ENCODE measurements at places on chromosomes 12 and 14. TPM values are rescaled to one million over a fixed set of nuclear protein-coding genes. Genes with fewer than 3 reads are reported as not detected.

LRRK2 gene
- total RNA-seq: 29.9 TPM

CNIH1 gene
- total RNA-seq: 147 TPM

KRT83 gene
- total RNA-seq: not detected

CYP27B1 gene
- total RNA-seq: 0.28 TPM

RBM23 gene
- 5,076 TPM for total RNA-seq

APPL2 gene
- 23.2 TPM for total RNA-seq

FOXM1 gene
- not detected for total RNA-seq

BIN2 gene
- total RNA-seq: 2.6 TPM

KRT79 gene
- total RNA-seq: not detected

ZNF140 gene
- total RNA-seq: 18.8 TPM

OTX2 gene
- not detected for total RNA-seq

LTBR gene
- 200 TPM for total RNA-seq

- no peaks in the 10 kb centered on the region for H3K36me3 ChIP-seq
- no peaks in the 10 kb centered on the region for H3K4me1 ChIP-seq
- no peaks in the 10 kb centered on the region for H3K27me3 ChIP-seq
- DNase-seq: no peak
- no peak overlapping the region for H3K27ac ChIP-seq
These were observed 58.3 kb downstream of the VCPKMT start for GRCh38 chr14:50058113-50058512.

DNA sequence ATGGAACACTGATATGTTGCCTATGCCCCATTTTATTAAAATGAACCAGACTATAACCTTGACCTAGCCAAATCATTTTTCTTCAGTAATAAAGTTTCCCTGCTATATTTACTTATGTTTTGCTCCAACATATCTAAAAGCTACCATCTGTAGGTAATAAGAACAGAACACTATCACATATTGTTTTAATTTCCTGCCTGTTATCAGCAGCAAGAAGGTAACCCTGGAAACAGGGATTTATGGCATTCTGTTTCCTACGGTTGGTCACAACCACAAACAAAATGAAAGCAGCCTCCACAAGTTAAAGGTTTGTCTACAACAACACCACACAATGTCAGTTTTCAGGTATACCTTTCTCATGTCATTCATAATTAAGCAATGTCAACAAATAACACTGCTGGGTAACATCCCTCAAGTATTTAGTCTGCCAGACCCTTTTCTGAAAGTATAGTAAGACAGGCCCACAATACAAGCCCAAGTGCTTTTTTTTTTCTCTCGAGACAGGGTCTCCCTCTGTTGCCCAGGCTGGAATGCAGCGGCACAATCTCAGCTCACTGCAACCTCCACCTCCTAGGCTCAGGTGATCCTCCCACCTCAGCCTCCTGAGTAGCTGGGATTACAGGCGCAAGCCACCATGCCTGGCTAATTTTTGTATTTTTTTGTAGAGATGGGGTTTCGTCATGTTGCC, 25.5 kb downstream of the GCH1 start:
- H3K4me3 ChIP-seq: no peak overlapping the region
- H3K27ac ChIP-seq: no peak overlapping the region
- no peaks in the 10 kb centered on the region for H3K4me1 ChIP-seq
- no peak for DNase-seq
- no peaks in the 10 kb centered on the region for H3K27me3 ChIP-seq

- no peak for DNase-seq
- H3K27me3 ChIP-seq: no peaks in the 10 kb centered on the region
- H3K27ac ChIP-seq: no peak overlapping the region
- H3K4me3 ChIP-seq: no peak overlapping the region
- H3K36me3 ChIP-seq: no peaks in the 10 kb centered on the region
- no peaks in the 10 kb centered on the region for H3K4me1 ChIP-seq
These were observed 6.1 kb upstream of the CD9 start for GRCh38 chr12:6193853-6194815.

DNA sequence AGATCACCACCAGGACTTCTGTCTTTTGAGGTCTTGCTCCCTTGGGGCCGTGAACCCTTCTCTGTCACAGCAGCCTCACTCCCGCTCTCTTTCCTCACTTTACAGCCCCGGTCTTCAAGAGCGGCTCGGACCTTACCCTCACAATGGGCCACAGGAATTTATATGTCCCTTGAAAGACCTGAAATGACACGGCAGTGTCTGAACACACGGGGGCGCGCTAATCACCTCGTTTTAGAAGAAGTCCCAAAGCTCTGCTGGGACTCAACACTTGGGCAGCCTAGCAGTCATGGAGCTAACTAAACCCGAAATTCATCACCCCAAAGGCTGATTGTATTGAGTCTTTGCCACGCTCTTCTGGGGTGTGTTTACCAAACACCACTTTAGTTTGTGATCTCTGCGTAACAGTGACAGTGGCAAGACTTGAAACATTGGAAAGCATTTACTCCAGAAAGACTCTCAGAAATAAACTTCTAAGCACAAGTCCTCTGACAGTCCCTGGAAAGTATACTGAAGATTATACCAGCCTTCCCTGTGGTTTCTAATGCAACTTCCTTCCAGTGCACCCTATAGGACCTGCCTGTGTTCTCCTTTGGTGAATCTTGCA, 29.0 kb downstream of the SERPINA11 start:
- DNase-seq: peak; percentile 76
- H3K4me3 ChIP-seq: no peak overlapping the region
- H3K27me3 ChIP-seq: no peaks in the 10 kb centered on the region
- H3K27ac ChIP-seq: no peak overlapping the region

DNA sequence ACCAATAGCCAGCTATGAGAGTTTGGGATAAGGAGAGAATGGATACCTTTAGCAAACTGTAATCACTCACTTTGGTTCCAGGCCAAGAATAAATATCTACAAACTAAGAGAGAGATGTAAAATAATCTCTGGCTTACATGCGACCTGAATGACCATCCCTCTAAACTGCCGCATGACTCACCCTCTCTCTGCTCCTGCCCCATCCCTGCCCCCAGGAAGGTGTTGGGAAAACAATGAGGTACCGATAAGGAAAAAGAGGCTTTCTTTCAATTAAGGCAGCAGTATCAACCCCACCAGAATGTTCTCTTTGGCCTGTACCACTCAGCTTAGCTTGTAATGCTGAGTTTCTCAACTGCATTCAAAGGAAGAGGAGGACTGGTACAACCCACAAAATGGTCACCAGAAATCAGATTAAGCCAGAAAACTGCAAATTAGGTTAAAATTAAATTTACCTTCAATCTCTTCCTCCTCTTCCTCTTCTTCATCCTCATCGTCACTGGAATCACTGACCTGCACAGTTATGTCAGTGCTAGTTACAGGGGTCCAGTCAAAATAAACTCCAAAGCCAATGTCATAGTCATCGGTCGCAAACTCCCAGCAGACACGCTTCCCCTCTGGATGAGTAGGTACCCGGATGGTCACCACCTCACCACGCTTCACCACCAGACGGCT, 22.0 kb downstream of the GSTZ1 start:
- DNase-seq: no peak
- no peak overlapping the region for H3K4me3 ChIP-seq
- H3K36me3 ChIP-seq: peaks cover 11% of the 10 kb centered on the region
- H3K27me3 ChIP-seq: no peaks in the 10 kb centered on the region
- no peaks in the 10 kb centered on the region for H3K4me1 ChIP-seq

DNA sequence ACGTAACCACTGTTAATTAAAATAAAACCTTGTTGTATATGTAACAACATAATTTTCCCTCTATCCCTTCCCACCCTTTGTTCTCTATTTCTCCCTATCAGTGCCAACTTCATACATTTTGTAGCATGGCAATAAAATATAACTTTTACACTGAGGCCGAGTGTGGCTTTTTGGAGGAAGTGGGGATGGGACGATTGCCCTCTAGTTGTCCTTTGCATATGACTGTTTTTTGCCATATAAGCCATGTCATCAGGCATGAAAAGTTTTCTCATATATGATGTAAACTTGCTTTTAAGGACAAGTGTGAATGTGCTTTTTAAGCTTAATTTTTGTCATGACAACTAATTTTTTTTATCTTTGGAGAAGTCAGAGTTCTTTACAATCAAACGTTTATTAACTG, 6.2 kb upstream of the CCT2 start:
- H3K4me3 ChIP-seq: no peak overlapping the region
- no peak for DNase-seq
- no peaks in the 10 kb centered on the region for H3K27me3 ChIP-seq
- no peaks in the 10 kb centered on the region for H3K4me1 ChIP-seq
- H3K27ac ChIP-seq: no peak overlapping the region

- peaks cover 71% of the 10 kb centered on the region for H3K4me1 ChIP-seq
- no peak overlapping the region for H3K27ac ChIP-seq
- H3K36me3 ChIP-seq: no peaks in the 10 kb centered on the region
- no peaks in the 10 kb centered on the region for H3K27me3 ChIP-seq
These were observed 15.0 kb downstream of the SSH1 start for GRCh38 chr12:108842361-108842760.

DNA sequence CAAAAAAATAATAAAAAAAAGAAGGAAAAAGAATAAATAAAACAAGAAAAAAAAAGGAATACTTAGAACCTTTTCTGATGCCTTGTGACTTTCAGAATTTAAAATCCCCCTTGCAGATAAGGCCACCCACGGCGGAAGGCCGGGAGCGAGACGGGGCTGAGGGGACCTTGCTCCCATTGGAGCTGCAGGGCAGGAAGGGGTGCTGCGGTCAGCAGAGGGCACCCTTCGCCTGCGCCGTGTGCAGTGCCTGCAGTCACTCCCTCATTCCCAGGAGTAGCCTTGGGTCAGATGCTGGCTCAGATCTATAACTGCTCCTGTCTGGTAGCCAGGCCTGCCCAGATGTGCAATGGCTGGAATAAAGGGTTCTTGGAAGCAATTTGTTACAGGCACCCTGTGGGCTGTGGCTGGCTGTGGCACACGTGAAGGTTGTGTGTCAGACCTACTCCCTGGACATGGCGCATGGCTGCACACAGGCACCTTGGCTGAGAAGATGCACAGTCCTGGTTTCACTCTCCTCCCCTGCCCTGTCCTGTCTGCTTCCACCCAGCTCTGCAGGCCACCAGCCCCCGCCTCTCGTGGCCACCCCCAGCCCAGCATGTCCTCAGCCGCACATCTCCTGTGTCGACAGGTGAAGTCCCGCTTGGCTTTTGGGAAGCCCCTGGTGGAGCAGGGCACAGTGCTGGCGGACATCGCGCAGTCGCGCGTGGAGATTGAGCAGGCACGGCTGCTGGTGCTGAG, 13.4 kb upstream of the ALDH2 start:
- no peaks in the 10 kb centered on the region for H3K27me3 ChIP-seq
- no peak overlapping the region for H3K4me3 ChIP-seq
- peaks cover 9% of the 10 kb centered on the region for H3K4me1 ChIP-seq
- DNase-seq: peak; percentile 84
- no peak overlapping the region for H3K27ac ChIP-seq

GRCh38 chr14:98109326-98109725, 1162.7 kb downstream of the BCL11B start:
- H3K4me3 ChIP-seq: no peak overlapping the region
- no peaks in the 10 kb centered on the region for H3K4me1 ChIP-seq
- H3K27ac ChIP-seq: no peak overlapping the region
- no peaks in the 10 kb centered on the region for H3K27me3 ChIP-seq
- no peak for DNase-seq
- no peaks in the 10 kb centered on the region for H3K36me3 ChIP-seq

- H3K27me3 ChIP-seq: no peaks in the 10 kb centered on the region
- no peaks in the 10 kb centered on the region for H3K4me1 ChIP-seq
- no peak for DNase-seq
- H3K27ac ChIP-seq: no peak overlapping the region
- H3K4me3 ChIP-seq: no peak overlapping the region
These were observed 431.5 kb upstream of the OR4E1 start for GRCh38 chr14:22105006-22105623.

GRCh38 chr14:100370003-100370402, 46.9 kb downstream of the SLC25A47 start:
- no peak overlapping the region for H3K27ac ChIP-seq
- DNase-seq: no peak
- no peaks in the 10 kb centered on the region for H3K4me1 ChIP-seq
- peaks cover 12% of the 10 kb centered on the region for H3K36me3 ChIP-seq
- no peak overlapping the region for H3K4me3 ChIP-seq
- H3K27me3 ChIP-seq: no peaks in the 10 kb centered on the region

GRCh38 chr12:106416273-106416672, 58.7 kb downstream of the POLR3B start:
- H3K4me3 ChIP-seq: no peak overlapping the region
- no peaks in the 10 kb centered on the region for H3K27me3 ChIP-seq
- DNase-seq: no peak
- peaks cover 7% of the 10 kb centered on the region for H3K4me1 ChIP-seq
- no peaks in the 10 kb centered on the region for H3K36me3 ChIP-seq

GRCh38 chr12:3493043-3493858, 2.2 kb downstream of the PRMT8 start:
- no peaks in the 10 kb centered on the region for H3K36me3 ChIP-seq
- no peak overlapping the region for H3K4me3 ChIP-seq
- no peak for DNase-seq
- peaks cover 30% of the 10 kb centered on the region for H3K4me1 ChIP-seq

DNA sequence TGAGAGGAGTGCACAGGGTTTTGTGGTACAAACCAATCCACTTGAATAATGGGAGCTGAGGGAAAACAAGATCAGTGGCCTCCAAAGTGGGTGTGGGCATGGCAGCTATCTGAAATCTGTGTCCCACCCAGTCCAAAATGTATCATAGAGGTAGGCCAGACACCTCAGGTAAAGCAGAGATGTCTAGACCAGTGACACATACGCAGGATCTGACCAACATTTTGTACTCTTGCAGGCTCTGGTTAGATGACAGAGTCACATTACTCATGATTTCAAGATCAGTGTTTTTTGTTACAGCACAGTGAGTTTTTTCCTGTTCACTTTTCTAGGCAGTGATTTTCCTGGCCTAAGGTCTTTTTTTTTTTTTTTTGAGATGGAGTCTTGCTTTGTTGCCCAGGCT, 211.8 kb downstream of the PCNX1 start:
- H3K36me3 ChIP-seq: no peaks in the 10 kb centered on the region
- DNase-seq: no peak
- H3K4me1 ChIP-seq: no peaks in the 10 kb centered on the region
- no peak overlapping the region for H3K4me3 ChIP-seq
- no peaks in the 10 kb centered on the region for H3K27me3 ChIP-seq

- H3K4me1 ChIP-seq: no peaks in the 10 kb centered on the region
- no peaks in the 10 kb centered on the region for H3K27me3 ChIP-seq
- H3K36me3 ChIP-seq: no peaks in the 10 kb centered on the region
- no peak overlapping the region for H3K4me3 ChIP-seq
- DNase-seq: no peak
These were observed 226.9 kb downstream of the MON2 start for GRCh38 chr12:62693376-62694050.

DNA sequence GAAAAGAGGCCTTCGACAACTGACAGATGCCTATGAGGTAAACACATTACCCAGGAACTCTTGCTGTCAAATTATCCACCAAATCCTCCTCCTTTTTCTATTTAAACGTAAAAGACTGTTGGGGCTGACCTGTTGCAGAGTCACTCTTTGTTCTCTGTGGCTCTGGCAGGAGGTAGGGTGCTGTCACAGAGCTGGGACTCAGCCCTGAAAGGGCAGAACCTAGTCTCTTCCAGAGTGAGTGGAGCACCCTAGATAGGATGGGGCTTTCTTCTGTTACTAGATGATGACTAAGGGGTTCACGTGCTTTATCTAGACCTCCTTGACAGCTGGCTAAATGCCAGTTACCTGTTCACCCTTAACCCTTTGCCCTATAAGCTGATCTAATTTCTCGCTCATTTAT, 25.7 kb downstream of the FNTB start:
- no peak overlapping the region for H3K4me3 ChIP-seq
- H3K4me1 ChIP-seq: no peaks in the 10 kb centered on the region
- no peak overlapping the region for H3K27ac ChIP-seq
- DNase-seq: no peak
- no peaks in the 10 kb centered on the region for H3K27me3 ChIP-seq

- H3K27me3 ChIP-seq: no peaks in the 10 kb centered on the region
- H3K27ac ChIP-seq: no peak overlapping the region
- H3K4me3 ChIP-seq: no peak overlapping the region
- H3K4me1 ChIP-seq: peaks cover 23% of the 10 kb centered on the region
These were observed 1.4 kb upstream of the ASIC1 start for GRCh38 chr12:50055831-50056638.
